ENCODE measurements at places on chromosomes 16 and 17. TPM values are rescaled to one million over a fixed set of nuclear protein-coding genes. Genes with fewer than 3 reads are reported as not detected.

DNA sequence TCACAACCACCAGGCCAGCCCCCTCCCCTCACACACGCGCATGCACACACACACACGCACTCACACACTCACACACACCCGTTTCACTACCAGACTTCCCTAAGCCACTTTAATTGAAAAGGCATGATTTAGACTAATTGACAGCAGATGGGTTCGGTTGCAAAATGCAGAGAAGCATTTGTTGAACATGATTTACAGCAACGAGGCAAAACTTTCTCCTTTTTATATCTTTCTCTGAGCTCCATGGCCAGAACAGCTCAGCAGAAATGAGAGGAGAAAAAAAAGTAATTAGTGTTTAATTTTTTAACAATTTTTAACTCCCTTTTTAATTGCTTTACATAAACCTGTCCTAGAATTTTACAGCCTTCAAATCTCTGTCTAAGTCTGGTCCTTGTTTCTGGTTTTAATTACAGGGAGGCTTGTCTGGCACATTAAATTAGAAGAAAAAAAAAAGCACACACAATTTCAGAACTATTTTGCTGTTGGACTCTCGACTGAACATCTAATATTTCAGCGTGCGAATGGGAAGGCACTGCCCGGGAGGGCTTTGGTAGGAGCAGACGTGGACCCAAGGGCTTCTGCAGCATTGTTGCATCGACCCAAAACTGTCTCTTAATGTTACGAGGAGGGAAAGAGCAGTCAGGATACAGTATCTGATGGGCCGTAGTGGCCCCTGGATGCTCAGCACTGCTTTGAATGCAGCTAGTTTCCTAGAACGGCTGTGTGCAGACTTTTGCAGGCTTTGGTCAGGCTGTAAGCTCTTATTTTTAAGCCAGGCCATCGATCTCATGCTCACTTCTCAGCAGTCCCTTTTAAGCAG is 255.9 kb downstream of the SOX9 start:
- H3K27ac ChIP-seq, result no peak overlapping the region
- H3K36me3 ChIP-seq, result no peaks in the 10 kb centered on the region
- H3K27me3 ChIP-seq, result no peaks in the 10 kb centered on the region
- DNase-seq, result no peak
- H3K4me1 ChIP-seq, result no peaks in the 10 kb centered on the region
- no peak overlapping the region for H3K4me3 ChIP-seq

The SLFN11 gene
- 15.6 TPM for total RNA-seq

DNA sequence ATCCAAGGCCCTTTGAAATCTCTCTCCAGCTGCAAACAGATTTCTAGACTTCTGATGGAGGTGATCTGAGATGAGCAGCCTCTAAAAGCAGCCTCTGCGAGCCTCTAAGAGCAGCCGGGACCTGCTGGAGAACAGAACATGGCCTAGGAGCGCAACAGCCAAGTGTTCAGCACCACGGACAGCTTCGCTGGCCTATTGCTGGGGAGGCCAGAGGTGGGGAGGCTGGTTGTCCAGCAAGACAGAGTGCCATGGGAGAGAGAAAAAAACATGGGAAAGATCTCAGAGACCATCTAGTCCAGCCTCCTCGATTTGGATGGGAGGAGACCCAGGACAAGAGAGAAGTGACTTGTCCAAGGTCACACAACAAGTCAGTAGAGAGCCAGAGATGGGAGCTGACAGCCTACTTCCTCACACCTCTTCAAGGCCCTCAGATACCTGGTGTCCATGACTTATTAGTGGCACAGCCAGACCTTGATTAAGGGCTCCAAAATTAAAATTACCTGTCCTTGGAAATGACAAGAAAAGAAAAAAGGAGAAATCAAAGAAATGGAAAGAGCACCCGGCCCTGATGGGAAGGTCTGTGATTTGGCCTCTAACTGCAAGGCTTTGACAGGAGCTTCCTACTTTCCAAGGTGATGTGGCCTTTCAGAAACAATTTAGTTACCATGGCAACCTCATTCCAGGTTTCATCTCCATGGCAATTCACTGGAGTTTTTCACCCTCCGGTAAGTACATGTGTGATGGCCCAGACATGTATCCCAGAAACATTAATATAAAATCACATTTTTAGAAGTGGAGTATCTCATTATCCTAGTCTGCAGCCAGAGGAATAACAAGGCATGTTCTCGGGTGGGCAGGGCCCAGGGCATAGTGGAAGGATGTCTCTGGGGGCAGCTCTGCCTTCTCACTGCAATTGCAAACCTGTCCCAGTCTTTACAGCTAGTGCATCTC is 14.5 kb downstream of the RPRML start:
- no peak for DNase-seq
- no peaks in the 10 kb centered on the region for H3K36me3 ChIP-seq
- H3K4me1 ChIP-seq, result no peaks in the 10 kb centered on the region
- no peaks in the 10 kb centered on the region for H3K27me3 ChIP-seq

DNA sequence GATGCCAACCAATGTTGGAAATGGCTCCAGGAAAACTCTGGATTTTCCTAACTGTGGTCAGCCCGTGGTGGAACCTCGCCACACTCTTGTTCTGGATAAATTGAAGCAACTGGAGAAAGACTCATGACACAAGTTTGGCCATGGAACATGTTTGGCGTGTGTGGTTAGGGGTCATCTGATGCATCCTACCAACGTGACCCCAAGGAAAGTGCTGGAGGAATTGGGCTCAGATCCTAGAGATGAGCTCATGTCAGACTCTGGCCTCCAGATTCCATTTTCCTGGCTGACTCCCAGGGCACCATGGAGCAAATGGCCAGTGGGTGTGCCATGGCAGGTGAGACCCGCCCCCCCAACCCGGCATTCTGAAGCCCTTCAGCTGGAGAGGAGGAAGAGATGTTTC is 58.5 kb downstream of the CACNG5 start:
- no peaks in the 10 kb centered on the region for H3K36me3 ChIP-seq
- DNase-seq, result no peak
- H3K27ac ChIP-seq, result no peak overlapping the region

GRCh38 chr16:86966777-86967176 is 350.4 kb downstream of the C16orf95 start:
- no peaks in the 10 kb centered on the region for H3K36me3 ChIP-seq
- no peak for DNase-seq
- H3K27ac ChIP-seq, result no peak overlapping the region

DNA sequence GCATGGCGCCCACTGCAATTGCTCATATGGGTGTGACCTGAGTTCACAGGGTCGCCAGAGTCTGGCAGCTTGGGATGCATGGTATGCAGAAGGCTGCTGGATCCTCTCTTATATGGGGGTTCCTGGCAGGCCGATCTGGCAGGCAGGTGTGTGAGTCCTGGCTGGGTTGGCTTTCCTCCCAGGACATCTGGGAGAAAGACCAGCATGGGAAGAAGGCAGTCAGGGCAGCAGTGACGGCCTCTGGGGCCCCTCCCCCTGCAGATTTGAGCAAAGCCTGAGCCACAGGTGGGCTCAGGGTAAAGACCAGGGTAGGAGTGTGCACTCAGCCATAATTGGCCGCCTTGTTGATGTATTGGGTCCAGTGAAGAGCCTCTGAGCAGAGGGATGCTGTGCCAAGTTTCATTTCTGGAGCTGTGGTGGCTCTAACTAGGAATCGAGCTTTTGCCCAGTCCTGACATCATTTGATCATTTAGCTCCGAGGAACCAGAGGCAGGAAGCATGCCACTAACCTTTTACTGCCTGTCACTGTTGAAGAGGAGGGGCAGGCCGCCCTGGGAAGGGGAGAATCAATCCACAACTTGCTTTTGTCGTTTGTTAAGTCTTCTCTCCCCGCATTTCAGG is 174.3 kb downstream of the CCDC182 start:
- H3K36me3 ChIP-seq, result no peaks in the 10 kb centered on the region
- no peak for DNase-seq
- no peak overlapping the region for H3K4me3 ChIP-seq
- peak overlapping the region; percentile 35 for H3K27ac ChIP-seq
- H3K4me1 ChIP-seq, result peaks cover 24% of the 10 kb centered on the region

DNA sequence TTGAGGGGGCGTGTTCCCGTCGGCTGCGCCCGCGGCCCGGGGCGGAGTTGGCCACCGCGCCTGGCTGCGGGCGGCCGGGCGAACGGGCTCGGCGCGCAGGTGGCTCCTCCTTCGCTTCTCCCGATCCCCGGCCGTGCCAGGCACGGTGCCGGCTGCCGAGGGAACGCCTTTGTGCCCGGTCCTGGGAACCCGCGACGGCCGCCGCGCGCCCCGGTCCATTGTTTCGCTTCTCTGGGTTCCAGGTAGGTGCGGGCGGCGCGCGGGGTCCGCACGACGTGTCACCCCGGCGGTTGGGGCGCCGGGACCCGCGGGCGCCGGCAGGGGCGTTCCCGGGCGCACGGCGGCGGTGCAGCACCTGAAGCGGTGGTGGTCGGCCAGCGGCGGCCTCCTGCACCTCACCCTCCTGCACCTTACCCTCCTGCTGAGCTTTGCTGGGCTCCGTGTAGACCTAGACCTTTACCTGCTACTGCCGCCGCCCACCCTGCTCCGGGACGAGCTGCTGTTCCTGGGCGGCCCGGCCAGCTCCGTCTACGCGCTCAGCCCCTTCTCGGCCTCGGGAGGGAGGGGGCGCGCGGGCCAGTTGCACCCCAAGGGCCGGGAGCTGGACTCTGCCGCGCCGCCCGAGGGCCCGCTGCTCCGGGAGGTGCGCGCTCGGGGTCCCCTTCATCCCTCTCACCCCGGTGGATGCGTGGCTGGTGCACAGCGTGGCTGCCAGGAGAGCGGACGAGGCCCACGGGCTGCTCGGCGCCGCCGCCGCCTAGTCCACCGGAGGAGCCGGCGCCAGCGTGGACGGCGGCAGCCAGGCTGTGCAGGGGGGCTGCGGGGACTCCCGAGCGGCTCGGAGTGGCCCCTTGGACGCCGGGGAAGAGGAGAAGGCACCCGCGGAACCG is 99.9 kb downstream of the EFCAB13 start:
- H3K36me3 ChIP-seq, result no peaks in the 10 kb centered on the region
- no peaks in the 10 kb centered on the region for H3K4me1 ChIP-seq
- peak; percentile 54 for DNase-seq
- no peak overlapping the region for H3K27ac ChIP-seq
- H3K27me3 ChIP-seq, result peaks cover 16% of the 10 kb centered on the region
- H3K4me3 ChIP-seq, result peak overlapping the region; percentile 37

DNA sequence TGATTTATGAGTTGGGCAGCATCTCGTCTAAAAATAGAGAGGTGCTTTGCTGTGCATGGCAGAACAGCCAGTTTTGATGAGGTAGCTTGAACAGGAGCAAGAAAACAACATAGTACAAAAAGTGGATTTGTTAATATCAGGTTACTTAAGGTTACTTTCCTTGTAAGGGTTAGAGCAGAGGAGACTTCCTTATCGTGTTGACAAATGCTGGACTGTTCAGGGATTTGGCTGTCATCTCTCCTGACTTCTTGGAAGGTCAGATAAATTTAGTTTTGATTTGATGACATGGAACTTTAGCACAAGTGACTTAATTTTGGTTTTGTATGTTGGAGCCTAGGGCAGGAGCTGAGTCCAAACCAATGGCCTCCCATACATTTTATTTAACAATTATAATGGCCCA is 163.9 kb upstream of the ELAC2 start:
- no peaks in the 10 kb centered on the region for H3K27me3 ChIP-seq
- no peak for DNase-seq
- no peak overlapping the region for H3K4me3 ChIP-seq
- H3K4me1 ChIP-seq, result no peaks in the 10 kb centered on the region
- H3K27ac ChIP-seq, result no peak overlapping the region
- H3K36me3 ChIP-seq, result no peaks in the 10 kb centered on the region

- H3K36me3 ChIP-seq, result no peaks in the 10 kb centered on the region
- peaks cover 27% of the 10 kb centered on the region for H3K4me1 ChIP-seq
- H3K27me3 ChIP-seq, result no peaks in the 10 kb centered on the region
- H3K27ac ChIP-seq, result no peak overlapping the region
Measured at GRCh38 chr17:3982113-3982512, 17.9 kb upstream of the ATP2A3 start.

DNA sequence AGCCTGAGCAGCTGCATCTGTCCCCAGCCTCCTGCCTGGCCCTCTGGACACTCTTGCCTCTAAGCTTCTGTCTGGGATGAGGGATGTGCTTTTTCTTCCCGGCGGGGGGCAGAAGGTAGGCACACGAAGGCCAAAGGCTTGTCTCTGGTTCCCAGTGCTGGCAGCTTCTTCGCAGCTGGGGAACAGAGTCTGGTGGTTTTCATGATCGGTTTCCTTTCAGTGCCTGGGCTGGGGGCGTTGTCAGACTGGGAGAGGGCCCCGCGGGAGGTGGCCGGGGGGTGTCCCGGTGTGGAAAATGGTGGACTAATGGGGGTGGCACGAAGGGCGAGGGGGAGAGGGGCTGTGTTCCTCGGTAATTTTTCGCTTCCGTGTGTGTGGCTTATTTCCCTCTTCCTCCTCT is 988 bp downstream of the RAP1GAP2 start:
- H3K27ac ChIP-seq, result no peak overlapping the region
- H3K4me3 ChIP-seq, result no peak overlapping the region
- no peak for DNase-seq
- H3K27me3 ChIP-seq, result no peaks in the 10 kb centered on the region
- no peaks in the 10 kb centered on the region for H3K4me1 ChIP-seq
- H3K36me3 ChIP-seq, result no peaks in the 10 kb centered on the region

The C17orf113 gene
- total RNA-seq, result 0.96 TPM

The C1QTNF1 gene
- total RNA-seq, result 37.0 TPM

DNA sequence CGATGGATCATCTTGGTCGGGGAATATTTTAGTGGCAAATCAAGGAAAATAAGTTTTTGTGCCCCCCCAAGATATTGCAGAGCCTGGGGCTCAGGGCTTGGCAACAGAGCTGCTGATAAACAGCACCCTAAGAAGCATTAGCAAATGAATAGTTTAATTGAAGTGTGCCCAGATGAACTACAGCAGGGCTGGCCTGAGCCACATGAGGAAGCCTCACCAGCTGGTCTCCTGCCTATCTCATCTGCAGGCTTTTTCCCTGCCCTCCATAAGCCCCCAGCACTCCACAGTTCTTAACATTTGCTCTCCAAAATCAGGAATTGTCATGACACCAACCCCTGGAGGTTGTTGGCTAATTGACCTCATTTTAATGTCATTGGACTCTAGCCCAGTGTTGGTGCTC is 480.2 kb downstream of the HS3ST3B1 start:
- no peaks in the 10 kb centered on the region for H3K27me3 ChIP-seq
- H3K4me3 ChIP-seq, result no peak overlapping the region
- H3K27ac ChIP-seq, result no peak overlapping the region
- H3K4me1 ChIP-seq, result no peaks in the 10 kb centered on the region
- no peak for DNase-seq
- H3K36me3 ChIP-seq, result no peaks in the 10 kb centered on the region

DNA sequence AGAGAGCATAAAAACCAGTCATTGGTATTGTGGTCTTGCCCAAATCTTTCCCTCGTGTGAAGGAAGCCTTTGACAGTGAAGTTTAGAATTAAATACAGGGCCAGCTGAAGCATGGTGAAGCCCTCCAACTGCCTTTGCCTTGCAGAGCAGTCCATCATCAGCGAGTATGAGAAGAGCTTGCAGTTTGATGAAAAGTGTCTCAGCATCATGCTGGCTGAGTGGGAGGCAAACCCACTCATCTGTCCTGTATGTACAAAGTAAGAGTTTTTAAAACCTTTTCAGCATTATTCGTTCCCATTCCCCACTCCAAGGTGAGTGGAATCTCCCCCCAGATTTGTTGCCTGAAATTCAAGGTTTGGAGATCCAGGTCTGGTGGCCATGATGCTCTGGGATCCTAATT is 5.8 kb downstream of the RPAIN start:
- no peak overlapping the region for H3K4me3 ChIP-seq
- peaks cover 10% of the 10 kb centered on the region for H3K4me1 ChIP-seq
- no peak overlapping the region for H3K27ac ChIP-seq
- H3K36me3 ChIP-seq, result peaks cover 26% of the 10 kb centered on the region

- H3K36me3 ChIP-seq, result peaks cover 3% of the 10 kb centered on the region
- peaks cover 13% of the 10 kb centered on the region for H3K4me1 ChIP-seq
- no peak overlapping the region for H3K27ac ChIP-seq
- H3K27me3 ChIP-seq, result no peaks in the 10 kb centered on the region
- no peak for DNase-seq
Measured at GRCh38 chr17:82894389-82894788, 54.6 kb upstream of the ZNF750 start.

Data from heart left ventricle (tissue), 16 donors.